ENCODE measurements at places on chromosomes 7 and 10.
A peak's percentile ranks its signal among the peaks of the same experiment; 100 is the strongest.

- peak; percentile 75 for DNase-seq
These were observed 11.3 kb upstream of the INMT start for GRCh38 chr7:30740417-30741181.

DNA sequence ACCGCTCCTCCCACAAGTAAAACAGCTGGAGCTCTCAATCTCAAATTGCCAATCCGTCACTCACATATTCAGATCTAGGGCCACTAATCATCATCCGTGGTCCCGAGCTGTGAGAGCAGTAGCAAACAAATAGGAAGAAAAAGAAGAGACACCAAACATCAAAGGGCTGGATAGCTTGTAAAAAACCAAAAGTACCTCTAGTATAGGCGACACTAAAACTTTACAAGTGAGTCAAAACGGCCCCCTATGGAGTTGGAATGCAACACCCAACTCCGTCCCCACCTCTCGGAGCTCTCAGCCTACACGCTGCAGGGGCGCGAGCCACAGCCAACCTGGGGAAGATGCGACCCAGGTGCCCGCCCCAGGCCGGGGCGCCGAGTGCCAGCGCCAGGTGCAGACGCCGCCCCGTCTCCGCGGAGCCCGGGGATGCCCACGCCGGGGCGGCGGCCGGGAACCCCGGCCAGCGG lies 581 bp downstream of the FAM3C start:
- DNase-seq = peak; percentile 35

- DNase-seq = no peak
These were observed 38.4 kb downstream of the NT5C2 start for GRCh38 chr10:103154521-103155299.

DNA sequence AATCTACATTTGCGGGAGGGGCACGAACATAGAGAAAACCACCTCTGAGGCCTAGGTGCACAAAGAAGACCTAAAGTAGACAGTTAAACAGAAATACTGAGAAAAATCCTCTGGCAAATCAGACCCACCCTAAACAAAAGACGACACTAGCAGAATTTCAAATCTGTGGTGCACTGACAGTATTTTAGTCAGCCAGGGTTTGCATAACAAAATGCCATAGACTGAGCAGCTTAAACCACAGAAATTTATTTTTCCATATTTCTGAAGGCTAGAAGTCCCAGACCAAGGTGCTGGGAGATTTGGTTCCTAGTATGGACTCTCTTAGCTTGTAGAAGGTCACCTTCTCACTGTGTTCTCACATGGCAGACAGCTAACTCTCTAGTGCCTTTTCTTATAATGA lies 26.3 kb downstream of the IPMK start:
- DNase-seq = no peak

- no peak for DNase-seq
These were observed 477.2 kb downstream of the GPAM start for GRCh38 chr10:111706331-111706730.

- DNase-seq = no peak
These were observed 14.0 kb downstream of the C10orf105 start for GRCh38 chr10:71705582-71705981.

- DNase-seq = no peak
These were observed 144.3 kb downstream of the KIF20B start for GRCh38 chr10:89845541-89846280.

DNA sequence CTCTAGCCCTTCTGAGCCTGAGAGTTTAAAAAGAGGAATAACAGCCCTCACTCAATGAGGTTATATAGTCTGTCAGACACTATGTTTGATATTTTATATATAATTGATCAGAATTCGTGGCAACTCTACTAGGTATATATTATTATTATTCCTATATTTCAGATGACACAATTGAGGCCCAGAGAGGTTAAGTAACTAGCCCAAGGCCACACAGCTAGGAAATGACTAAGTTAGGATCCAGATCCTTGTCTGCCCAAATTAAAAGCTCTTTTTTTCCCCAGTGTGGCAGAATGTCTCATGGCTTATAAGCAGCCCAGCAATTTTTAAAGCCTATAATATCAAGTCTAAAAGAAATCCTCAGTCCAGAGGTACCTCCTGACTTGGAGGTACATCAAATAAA lies 1119.9 kb upstream of the AUTS2 start:
- no peak for DNase-seq

DNA sequence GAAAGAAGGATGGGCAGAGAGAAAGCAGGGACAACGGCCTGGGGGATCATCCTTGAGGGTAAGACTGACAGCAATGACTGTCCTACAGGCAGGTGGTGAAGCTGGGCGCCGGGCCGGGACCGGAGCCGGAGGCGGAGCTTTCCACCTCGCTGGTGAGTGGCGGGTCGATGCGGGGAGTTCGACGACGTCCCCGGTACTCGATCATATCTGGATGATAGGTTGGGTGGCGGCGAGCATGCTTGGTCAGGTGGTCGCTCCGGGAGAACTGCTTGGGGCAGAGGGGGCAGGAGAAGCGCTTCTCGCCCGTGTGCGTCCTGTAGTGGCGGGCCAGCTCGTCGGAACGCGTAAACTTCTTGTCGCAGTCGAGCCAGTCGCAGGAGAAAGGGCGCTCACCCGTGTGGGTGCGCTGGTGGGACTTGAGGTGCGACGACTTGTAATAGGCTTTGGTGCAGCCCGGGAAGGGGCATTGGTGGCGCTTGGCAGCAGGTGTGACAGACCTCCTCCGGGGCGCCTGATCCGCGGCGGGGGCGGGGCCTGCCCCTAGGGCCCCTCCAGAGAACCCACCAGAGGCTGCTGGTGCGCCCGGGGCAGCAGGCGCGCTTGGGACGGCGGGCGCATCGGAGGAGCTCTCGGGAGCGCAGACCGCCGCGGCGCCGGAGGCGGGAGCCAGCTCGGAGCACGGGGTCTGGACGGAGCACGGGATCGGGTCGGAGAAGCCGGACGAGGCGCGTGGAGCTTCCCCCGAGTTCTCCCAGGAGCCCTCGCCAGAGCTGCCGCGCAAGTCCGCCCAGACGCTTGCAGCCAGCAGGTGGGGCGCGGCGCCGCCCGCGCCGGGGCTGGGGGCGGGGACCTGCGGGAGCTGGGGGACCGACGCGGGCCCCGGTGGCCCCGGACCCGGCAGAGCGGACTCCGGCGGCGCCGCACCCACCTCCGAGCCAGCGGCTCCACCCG lies 752 bp downstream of the KLF14 start:
- DNase-seq = no peak

DNA sequence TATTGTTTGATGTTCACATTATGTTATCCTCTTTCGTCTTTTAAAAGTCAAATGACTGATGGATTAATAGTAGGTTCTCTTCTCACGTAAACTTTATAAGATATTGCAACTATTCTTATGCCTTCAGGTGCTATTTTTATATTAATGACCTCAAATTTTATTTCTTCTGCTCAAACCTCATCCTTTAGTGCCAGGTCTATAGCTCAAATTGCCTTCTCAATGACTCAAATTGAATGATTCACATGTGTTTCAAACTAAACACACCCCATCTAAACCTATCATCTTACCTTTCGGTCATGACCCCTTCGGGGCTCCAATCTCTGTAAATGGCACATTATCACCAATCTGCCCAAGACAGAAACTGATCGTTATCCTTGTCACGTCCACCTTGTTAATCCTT lies 22.0 kb upstream of the LIPF start:
- DNase-seq = no peak

- no peak for DNase-seq
These were observed 111.2 kb upstream of the ARHGAP21 start for GRCh38 chr10:24834869-24835268.

GRCh38 chr7:30971440-30971839 lies 7.7 kb downstream of the GHRHR start:
- DNase-seq = no peak

DNA sequence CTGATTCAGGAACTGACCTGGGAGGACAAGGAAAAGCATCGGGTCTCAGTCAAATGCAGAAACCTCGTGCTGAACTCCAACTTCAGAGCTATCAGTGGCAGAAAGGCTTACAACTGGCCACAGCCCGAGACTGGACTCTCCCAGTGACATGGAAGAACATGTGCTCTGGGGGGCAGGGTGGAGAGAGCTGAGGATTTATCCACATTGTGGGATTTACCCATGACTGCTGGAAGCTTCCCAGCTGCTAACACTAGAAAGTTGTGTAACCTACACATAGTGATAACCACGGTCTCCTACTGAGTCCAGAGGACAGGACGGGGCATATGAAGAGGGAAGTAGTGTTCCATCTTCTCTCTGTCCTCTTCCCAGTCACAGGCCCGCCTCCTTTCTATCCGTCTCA lies 103.4 kb downstream of the ITIH5 start:
- DNase-seq = peak; percentile 12

DNA sequence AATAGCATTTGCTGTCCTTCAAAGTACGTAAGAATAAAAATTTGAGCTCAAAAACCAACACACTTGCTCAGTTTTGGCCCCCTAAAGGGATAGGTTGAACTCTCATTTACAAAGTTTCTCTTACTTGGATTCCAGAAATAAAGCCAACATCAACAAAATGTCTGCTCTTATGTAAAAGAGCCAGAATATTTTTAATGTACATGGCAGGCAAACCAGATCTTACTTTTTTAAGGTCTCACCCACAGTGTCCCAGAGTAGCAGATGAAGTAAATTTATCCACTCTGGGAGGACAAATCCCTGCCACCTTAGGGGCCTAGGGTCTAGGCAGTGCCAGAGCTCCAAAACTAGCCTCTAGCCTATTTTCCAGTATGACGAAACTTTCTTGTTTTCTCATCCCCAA lies 159.6 kb downstream of the SKAP2 start:
- DNase-seq = no peak

DNA sequence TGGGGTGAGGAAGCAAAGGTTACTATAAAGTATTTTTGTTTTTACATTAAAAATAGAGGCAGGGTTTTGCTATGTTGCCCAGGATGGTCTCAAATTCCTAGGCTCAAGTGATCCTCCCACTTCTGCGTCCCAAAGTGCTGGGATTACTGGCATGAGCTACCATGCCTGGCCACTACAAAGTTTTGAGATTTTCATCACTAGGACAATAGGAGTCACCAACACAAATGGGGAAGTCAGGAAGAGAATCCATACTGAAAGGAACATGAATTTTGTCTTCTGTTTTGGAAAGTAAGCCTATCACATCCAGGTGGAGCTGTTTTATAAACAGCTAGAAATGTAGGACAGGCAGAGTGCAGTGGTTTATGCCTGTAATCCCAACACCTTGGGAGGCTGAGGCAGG lies 20.0 kb upstream of the CAPZA2 start:
- no peak for DNase-seq

DNA sequence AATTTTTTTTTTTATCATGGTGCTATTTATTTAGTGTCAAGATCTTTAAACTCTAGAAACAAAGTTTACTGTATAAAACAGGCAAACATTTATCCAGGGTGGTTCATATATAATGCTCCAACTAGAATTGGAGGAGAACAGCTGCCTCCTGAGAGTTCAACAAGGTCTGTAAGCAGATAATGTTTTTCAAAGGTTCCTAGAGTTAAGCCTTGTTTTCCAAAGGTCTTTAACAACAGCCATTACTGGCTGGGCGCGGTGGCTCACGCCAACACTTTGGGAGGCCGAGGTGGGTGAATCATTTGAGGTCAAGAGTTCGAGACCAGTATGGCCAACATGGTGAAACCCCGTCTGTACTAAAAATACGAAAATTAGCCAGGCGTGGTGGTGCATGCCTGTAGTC lies 316.7 kb downstream of the CCDC3 start:
- no peak for DNase-seq

DNA sequence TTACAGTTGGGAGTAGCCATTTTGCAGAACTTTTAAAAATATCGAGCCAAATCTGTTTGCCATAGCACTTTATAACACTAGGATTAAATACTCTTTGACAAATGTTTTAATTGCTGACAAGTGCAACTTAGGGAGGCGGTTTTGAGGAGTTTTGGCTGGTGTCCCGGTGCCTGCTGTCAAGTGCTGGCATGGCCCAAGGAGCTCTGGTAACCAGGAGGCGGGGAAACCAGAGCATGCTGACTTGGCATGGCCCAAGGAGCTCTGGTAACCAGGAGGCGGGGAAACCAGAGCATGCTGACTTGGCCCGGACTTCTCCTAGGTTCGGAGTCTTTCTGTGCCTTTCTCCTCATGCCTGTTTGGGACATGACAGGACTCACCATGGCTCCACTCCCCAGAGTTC lies 30.8 kb upstream of the ZNF32 start:
- no peak for DNase-seq

DNA sequence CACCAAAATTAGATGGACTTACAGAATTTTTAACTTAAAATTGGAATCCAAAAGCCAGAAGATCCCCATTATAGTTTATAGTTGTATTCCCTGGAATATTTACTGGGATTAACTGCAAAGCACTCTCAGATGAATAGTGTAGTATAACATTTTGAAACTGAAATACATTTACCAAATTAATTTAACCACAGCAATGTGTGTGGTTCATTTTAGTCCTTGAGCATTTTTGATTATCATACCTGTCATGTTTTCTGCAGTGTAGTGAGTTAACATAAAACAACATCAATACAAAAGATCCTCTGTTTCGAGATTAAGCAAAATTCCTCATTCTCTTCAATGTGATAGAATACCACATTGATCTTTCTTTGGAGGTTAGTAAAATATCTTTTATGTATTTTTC lies 3.7 kb downstream of the VIM start:
- no peak for DNase-seq

DNA sequence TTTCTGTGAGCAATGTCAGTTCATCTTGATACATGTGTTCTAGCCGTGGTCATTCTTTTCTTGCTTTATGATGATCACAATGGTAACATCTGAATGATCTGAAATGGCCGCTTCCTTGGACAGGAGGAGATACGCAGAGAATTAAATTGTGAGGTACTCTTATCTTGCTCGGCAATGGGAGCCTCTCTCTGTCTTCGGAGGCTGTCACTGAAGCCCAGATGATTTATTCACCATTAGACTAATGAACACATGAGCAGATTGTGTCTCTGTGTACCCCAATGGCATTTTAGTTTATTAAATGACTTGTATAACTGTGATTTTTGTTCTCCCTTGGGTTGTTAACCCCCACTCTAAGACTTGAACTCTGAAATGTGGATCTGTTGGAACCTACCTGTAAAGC lies 38.6 kb downstream of the RBM33 start:
- no peak for DNase-seq

- DNase-seq = no peak
These were observed 61.8 kb upstream of the DOCK1 start for GRCh38 chr10:126843299-126843934.

GRCh38 chr7:137743021-137743420 lies 103.8 kb downstream of the DGKI start:
- DNase-seq = no peak

DNA sequence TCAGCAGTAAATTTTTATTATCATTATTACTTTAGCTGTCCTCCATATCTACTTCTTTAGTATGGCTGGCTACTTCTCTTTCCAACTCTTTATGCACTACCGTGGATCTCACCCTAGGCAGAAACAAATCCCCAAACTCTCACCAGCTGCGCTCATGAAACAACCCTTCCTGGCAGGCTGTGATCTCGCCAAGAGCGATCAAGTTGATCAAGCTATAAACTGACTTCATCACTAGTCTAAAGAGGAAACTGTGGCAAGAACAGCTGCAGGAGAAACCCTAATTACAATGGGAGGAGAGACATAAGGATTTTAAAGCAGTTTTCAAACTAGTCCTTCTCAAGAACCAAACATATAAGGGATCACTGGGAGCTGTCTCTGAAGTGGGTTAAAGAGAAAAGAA lies 160.5 kb upstream of the PRSS58 start:
- DNase-seq = peak; percentile 45

GRCh38 chr7:135930565-135931461 lies 46.3 kb downstream of the MTPN start:
- DNase-seq = no peak
